ENCODE measurements at places on chromosomes 5 and 9. TPM values are rescaled to one million over a fixed set of nuclear protein-coding genes. Genes with fewer than 3 reads are reported as not detected.

DNA sequence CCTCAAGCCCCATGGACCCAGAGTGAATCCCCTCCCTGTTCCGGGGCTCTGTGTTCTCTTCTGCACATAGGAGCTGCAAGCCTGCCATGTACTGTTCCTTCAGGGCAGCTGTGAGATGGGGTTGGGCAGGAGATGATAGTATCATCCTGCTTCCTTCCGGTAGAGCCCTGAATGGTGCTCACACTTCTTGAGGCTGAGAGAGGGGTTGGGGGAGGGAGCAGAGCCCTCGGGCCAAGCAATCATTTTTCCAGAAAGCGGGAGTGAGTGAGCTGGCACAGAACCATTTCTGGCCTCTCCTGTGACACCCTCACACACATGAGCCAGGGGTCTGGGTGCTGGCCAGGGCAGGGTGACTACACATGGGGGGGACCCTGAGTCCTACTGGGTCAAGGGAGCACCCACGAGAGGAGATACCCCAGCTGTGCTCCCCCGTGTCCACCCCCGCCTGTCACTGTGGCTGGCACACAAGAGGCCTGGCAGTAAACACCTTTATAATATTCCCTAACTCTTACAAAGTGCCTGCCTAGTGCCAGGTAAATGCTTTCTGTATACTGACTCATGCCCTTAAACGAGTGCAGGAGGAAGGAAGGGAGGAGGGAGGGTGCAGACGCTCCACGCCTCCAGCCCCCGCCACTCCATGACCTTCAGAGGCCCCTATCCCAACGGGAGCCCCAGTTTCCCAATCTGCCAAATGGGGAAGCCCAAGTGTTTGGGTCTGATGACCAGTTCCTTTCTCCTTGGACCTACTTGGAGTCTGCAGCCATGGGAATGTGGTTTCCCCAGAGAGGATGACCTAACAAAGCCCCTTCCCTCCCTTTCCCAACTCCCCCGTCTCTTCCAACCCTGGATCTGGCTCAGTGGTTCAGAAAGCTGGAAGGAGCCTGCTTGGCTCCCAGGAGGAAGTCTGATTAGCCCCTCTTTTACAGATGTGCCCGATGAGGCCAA is 15.5 kb downstream of the AKNA start:
- peaks cover 65% of the 10 kb centered on the region for H3K36me3 ChIP-seq
- H3K27ac ChIP-seq = peak overlapping the region; percentile 75
- H3K27me3 ChIP-seq = no peaks in the 10 kb centered on the region

DNA sequence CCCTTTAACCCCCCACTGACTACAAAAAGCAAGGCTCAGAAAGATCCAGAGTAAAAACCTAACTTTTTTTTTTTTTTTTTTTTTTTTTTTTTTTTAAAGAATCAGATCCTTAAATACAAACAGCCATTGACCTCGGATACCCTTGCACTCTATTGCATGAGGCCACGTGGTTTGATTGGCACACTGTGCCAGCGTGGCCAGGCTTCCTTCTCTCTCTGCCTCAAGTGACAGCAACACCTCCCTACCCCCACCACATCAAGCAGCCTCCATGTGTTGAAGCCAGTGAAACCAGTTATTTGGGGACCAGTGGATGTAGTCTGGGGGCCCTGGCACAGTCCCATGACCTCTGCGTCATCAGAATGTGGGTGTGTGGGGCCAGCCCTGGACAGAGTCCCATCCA is 71.4 kb downstream of the OTULIN start:
- peaks cover 25% of the 10 kb centered on the region for H3K36me3 ChIP-seq
- no peak for DNase-seq
- no peak overlapping the region for H3K4me3 ChIP-seq
- no peak overlapping the region for H3K27ac ChIP-seq

The CNTNAP3B gene
- total RNA-seq = 11.1 TPM

DNA sequence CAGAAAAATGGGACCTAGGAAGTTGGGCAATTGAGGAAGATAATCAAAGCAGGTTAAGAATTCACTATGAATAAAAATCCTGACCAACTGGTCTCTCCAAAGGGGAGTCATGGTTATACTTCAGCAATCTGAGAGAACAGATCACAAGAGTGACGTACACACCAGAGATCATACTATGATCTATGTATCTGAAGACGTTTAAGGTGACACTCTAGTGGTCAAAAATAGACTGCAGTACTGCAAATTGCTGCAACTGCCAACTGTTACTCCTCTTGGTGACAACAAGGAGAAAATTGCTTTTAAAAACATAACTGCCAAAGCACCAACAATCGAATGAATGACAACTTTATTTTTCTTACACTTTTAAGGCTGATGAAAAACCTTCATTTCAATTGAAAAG is 4.9 kb downstream of the AK6 start:
- no peak overlapping the region for H3K27ac ChIP-seq
- H3K4me3 ChIP-seq = no peak overlapping the region
- no peak for DNase-seq
- peaks cover 49% of the 10 kb centered on the region for H3K36me3 ChIP-seq

The SLC46A2 gene
- total RNA-seq = 13.7 TPM

- no peaks in the 10 kb centered on the region for H3K36me3 ChIP-seq
- H3K27me3 ChIP-seq = no peaks in the 10 kb centered on the region
- H3K4me3 ChIP-seq = no peak overlapping the region
- no peak overlapping the region for H3K27ac ChIP-seq
Observed at GRCh38 chr9:112034216-112034611, 137.6 kb downstream of the UGCG start.
